Skin of body (tissue), 3 donors: ENCODE measurements at places on chromosomes 6 and 20. TPM values are rescaled to one million over a fixed set of nuclear protein-coding genes. Genes with fewer than 3 reads are reported as not detected.

GRCh38 chr20:3909952-3910366, 20.8 kb downstream of the PANK2 start:
- no peak for DNase-seq

- no peak for DNase-seq
Observed at GRCh38 chr20:54059691-54060364, 10.6 kb downstream of the BCAS1 start.

DNA sequence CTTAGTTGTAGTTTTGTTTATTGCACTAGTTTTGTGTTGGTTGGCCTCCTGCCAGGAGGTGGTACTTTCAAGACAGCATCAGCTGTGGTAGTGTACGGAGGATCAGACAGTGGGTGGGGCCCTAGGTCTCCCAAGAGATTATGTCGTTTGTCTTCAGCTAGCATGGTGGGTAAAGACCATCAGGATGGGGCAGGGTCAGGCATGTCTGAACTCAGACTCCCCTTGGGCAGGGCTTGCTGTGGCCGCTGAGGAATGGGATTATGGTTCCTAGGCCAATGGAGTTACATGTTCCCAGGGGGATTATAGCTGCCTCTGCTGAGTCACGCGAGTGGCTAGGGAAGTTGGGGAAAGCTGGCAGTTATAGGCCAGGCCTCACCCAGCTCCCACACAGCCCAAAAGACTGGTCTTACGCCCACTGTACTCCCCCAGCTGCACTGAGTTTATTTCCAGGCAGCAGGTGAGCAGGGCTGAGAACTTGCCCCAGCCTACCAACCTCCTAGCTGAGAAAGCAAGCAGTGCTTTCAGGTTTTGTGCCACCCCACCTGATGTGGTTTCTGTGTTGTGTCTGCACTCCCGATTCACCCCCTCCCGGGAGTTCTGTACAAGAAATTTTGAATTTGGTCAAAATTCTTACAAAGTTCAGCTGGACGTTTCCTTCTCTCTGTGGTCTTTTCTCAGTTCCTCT, 24.7 kb downstream of the ZSCAN31 start:
- no peak for DNase-seq

DNA sequence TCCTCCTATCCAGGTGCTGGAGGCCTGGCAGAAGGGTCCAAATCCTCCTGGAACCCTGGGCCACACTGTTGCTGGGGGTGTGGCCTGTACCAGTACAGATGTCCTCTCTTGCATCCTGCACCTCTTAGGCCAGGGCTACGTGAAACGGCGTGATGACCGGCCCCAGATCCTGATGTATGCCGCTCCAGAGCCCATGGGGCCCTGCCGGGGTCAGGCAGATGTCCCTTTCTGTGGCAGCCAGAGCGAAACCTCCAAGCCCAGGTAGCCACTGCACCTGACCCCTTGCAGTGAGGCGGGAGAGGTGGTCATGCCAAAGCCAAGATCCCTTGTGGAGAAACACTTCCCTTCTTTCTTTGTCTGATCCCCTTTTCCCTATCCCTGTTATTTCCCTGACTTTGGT, 14.2 kb downstream of the DNPH1 start:
- DNase-seq, result no peak

- DNase-seq, result no peak
Observed at GRCh38 chr6:90356012-90356421, 59.4 kb upstream of the BACH2 start.

DNA sequence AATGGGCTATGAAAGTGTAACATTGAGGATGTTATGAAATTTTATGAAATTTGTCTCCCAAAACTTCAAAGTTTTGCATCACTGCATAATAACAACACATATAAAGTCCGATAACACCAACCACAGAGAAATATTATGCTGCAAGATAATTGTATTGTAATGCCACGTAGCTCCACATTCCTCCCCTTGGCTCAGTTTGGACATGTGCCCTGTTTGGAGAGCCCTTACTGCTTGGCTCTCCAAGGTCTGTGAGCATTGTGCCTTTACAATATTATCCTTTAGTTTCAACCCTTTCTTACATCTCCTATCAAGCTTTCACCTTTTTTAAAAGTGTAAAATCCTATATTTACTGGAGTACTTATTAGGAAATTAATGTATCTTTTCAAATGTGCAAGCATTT, 10.8 kb downstream of the HBS1L start:
- no peak for DNase-seq

DNA sequence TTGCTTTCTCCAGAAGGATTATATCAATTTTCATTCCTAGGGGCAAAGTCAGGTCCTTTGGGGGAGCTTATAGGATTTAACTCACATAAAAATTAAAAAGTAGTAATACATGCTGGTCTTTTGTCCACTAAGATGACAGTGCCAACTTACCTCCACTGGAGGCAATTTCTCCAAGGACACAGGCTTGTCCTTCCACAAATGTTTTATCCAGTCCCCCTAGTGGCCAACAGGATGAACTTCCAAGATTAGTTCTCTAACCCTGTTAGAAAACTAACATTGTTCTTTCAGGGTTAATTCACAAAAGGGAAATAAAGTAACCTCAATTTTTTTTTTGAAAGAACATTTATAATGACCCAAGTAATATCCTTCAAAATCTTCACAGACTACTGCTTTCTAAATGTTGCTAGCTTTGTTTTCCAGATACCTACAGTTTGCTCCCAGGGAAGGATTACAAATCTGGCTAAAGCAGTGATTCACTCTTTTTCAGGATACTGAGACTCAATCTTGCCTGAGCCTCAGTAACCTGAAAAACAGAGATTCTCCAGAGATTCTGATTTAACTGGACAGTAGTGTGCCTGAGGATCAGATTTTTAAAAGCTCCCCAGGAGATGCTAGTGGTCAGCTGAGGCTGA, 31.7 kb upstream of the UBR2 start:
- DNase-seq, result no peak

BHLHE23 gene
- total RNA-seq, result not detected

BICRAL gene
- 10.6 TPM for total RNA-seq
